Left ventricle myocardium superior (tissue), 1 donor: ENCODE measurements at places on chromosomes 3 and 15. TPM values are rescaled to one million over a fixed set of nuclear protein-coding genes. Genes with fewer than 3 reads are reported as not detected.

Gene C2CD4A
- total RNA-seq, result not detected

Gene GOLGA6B
- not detected for total RNA-seq

Gene ACTR8
- 30.5 TPM for total RNA-seq

Gene NTRK3
- 4.0 TPM for total RNA-seq

Gene MYO5A
- 6.7 TPM for total RNA-seq

Gene GOLGA8J
- not detected for total RNA-seq

Gene MYL3
- total RNA-seq, result 9,164 TPM

Gene PLCH1
- 0.50 TPM for total RNA-seq

Gene ROBO2
- 0.17 TPM for total RNA-seq

Gene LDHAL6B
- total RNA-seq, result not detected
